ENCODE measurements at places on chromosomes 7 and 10. TPM values are rescaled to one million over a fixed set of nuclear protein-coding genes. Genes with fewer than 3 reads are reported as not detected.

- no peak for DNase-seq
Measured at GRCh38 chr10:48317321-48317990, 11.0 kb downstream of the MAPK8 start.

GALNT11 gene
- total RNA-seq: 10.8 TPM

GRCh38 chr7:1806354-1806753 is 136.3 kb downstream of the ELFN1 start:
- no peak for DNase-seq

LIPF gene
- total RNA-seq: not detected

DNA sequence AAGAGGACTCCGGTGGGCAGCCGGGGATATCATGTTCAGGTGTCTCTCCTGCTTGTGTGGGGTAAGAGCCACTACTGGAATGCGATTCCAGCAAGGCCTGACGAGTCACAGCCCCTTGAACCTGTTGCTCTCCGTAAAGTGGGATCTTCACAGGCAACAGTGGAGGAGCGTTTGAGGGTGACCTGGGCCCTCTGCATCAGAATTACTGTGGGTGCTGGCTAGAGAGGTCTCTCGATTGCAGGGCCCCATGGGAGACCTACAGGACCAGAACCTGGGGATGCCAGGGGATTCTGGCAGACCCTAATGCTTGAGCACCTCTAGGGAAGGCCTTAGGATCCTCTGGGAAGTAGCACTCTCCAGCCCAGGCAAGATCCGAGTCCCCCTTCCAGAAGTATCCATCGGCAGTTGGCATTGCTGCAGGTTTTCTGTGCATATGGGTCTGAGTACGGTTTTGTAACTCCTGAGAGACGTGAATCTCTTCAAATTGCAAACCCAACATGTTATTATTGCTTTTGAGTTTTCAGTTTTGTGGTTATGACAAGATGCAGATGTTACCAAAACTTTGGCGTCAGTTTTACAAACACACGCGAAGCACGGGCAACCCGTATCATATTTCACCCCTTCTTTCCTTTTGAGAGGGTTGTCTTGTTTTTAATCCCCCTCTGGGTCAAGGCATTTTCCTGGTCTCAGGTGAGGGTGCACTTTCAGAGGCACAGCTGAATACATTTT is 4.6 kb downstream of the MGMT start:
- no peak for DNase-seq

GRCh38 chr7:159192725-159193453 is 48.2 kb upstream of the VIPR2 start:
- no peak for DNase-seq

MLXIPL gene
- not detected for total RNA-seq

TBX20 gene
- total RNA-seq: 0.11 TPM

SDK1 gene
- total RNA-seq: 0.32 TPM

CHST15 gene
- 12.1 TPM for total RNA-seq

- no peak for DNase-seq
Measured at GRCh38 chr10:5545778-5546710, 21.3 kb downstream of the CALML3 start.

GRCh38 chr10:123141791-123142700 is 5.9 kb upstream of the HMX2 start:
- DNase-seq: no peak

- DNase-seq: peak; percentile 81
Measured at GRCh38 chr7:112789817-112790585, at the start of gene TMEM168. Gene TMEM168 (minus strand): TSS chr7:112790393. CDS start chr7:112784825, 5,568 bp downstream.

CCL24 gene
- 1.2 TPM for total RNA-seq

GRCh38 chr7:139203992-139204391 is 27.0 kb upstream of the UBN2 start:
- DNase-seq: no peak

DNA sequence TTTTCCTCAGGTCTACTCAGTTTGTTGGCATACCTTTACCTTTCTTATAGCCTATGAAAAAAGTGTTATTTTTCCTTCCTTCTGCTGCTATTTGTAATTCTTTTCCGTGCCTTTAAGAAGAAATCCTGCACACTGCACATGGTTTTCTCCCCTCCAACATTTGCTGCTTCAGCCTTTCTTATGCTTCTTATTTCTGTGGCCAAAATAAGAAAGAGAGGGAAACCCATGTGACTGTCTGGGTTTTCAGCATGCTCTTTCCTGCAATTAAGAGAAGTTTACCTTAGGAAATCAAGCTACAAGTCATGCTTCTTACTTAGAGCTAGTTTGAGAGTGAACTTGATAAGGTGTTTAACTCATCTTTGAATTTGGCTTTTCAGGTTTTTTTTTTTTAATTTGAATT is 11.0 kb downstream of the TBC1D12 start:
- no peak for DNase-seq

DNA sequence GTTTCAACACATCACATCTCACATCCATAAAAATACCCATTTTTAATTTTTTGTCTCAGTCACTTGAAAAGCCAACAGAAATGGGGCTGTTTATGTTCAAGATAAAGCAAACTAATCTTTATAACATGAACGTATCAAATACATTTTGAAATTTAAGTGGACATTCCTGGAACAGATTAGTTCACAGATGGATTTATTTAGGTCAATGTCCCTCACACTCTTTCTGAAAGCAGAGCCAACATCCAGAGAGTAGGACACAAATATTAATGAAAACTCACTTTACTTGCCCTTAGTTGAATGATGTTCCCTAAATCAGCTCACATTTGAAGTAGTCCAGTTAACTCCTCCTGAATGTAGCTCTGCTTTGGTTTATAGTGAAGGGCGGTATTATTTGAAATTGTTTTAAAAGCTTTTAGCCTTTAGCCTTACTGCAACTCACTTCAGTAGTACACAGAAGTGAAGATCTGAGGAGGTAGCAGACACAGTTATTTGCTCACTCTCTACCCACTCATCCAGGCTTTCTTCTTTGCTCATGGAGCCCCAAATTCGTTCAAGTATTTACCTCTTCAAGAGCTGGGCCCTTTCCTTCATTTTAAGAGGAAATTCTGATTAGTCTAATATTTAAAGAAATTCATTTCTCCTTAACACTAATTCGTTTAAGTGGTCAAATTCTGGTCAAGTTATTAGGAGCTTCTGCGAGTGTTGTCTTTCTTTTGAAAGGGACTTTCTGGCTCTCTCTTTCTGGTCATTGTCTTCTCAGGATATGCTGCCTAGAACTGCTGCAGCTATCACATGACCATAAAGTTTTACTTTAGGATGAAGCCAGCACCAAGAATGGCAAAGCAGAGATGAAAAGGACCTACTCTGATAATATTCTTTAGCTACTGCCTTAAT is 180.6 kb upstream of the AGR3 start:
- no peak for DNase-seq

GRCh38 chr10:97179731-97180362 is 5.9 kb downstream of the SLIT1 start:
- no peak for DNase-seq

GRCh38 chr7:111561654-111561903 is 713 bp downstream of the IMMP2L start:
- DNase-seq: no peak

DNA sequence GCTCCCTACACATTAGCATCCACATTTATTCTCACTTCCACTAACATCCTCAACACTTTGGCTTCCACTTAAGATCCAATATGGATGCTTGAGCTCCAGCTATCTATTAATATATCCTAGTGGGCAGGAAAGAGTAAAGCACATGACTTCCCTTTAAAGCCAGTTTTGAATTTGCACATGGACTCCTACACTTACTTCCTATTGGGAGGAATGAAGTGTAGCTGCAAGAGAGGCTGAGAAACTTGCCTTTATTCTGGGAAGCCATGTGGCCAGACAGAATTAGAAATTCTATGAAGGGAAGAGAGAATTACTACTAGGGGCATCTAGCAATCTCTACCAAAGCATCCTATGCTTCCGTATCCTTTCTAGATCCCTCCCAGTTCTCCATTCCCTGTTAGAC is 3.0 kb upstream of the TSPAN14 start:
- DNase-seq: no peak

DNA sequence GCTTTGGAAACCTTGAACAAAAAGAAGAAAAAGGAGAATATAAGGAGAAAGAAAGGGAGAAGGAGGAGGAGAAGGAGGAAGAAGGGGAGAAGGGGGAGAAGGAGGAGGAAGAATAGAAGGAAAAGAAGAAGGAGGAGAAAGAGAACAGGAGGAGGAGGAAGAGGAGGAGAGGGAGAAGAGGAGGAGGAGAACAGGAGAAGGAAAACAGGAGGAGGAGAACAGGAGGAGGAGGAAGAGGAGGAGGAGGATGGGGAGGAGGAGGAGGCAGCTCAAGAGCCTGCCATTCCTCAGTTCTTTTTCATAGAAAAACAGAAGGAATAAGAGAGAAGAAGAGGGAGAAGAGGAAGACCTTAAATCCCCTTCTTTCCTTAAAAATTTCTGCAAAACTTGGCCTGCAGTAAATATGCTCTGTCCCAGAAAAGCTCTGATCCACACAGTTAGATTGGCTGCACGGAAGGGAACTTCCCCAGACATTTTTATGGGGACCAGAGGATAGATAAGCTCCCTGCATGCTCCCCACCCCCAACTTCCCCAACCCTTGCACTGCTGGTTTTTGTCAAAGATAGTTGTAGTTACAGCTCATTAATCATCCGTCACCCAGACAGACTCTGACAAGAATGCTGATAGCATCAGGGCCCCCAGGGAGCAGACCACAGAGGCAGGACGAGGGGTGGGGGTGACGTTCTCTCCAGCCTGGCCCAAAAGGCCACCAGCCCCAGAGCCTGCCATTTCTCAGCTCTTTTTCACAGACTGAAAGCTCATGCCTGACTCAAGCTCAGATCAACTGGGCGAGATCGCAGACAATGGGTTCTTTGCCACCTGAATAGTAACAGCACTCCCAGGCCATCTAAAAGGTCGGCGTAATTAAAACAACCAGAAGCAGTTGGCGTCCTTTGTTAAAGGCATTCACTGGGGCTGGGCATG is 34.5 kb upstream of the LYZL1 start:
- DNase-seq: no peak

GRCh38 chr10:3652886-3653285 is 132.1 kb downstream of the KLF6 start:
- DNase-seq: no peak

PNLIPRP2 gene
- not detected for total RNA-seq

DNA sequence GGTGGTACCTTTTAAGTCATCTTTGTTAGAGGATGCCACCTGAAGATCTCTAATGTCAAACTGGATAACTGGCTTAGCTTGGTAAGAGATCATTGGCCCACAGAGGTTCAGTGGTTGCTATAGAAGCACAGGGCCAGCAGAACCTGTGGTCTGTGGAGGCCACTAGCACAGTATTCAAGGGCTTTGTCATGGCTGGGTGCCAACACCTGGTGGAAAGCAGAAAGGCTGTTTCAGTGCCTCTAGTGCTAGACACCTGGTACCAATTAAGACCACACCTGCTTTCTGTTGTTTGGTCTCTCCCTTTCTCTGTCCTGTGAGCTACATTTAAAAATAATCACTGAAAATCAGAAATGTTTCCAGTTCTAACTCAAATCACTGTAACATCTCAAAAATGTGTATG is 10.0 kb upstream of the PCGF5 start:
- DNase-seq: no peak

DNA sequence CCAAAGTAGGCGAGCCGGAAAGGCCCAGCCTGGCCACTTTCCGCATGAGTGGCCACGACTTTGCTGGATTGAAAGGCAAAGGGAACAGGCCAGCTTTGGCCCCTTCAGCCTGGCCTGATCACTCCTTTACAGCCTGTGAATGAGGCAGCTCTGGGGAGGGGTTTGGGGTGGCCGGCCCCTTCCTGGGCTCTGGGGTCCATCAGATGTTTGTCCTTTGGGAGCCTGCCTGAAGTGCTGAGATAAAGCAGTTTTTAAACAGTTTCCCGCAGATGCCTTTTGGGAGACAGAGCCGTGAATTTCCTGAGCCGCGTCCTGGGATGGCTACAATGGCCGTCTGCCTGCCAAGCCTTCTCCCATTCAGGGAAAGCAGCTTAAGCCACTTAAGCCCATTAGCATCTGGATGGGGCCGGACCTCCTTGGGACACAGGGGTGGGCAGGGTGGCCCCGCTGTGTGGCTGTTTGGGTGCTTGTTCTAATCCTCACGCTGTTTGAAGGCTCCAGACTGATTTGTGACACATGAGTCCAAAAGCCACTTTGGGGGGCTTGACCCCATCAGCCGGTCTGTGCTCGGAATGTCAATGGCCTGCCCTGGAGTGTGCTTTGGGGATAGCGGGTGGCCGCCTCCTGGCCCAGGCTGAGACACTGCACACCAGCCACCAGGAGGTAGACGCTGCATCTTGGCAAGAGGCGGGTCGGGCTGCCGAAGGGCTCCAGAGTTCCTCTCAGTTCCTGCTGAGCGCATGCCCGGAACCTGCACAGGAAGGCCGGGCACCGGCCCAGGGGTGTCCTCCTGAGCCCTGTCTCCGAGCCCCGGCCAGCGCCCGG is 38.9 kb downstream of the NKX6-2 start:
- no peak for DNase-seq

ZNF425 gene
- total RNA-seq: 1.4 TPM

NPFFR1 gene
- not detected for total RNA-seq

NDUFB2 gene
- 140 TPM for total RNA-seq

GRCh38 chr10:17066807-17067206 is 62.8 kb downstream of the CUBN start:
- DNase-seq: no peak

GRCh38 chr7:134649226-134649775 is 2.6 kb downstream of the BPGM start:
- DNase-seq: no peak

GRCh38 chr10:48496831-48497779 is 107.8 kb downstream of the ARHGAP22 start:
- DNase-seq: peak; percentile 9

DNA sequence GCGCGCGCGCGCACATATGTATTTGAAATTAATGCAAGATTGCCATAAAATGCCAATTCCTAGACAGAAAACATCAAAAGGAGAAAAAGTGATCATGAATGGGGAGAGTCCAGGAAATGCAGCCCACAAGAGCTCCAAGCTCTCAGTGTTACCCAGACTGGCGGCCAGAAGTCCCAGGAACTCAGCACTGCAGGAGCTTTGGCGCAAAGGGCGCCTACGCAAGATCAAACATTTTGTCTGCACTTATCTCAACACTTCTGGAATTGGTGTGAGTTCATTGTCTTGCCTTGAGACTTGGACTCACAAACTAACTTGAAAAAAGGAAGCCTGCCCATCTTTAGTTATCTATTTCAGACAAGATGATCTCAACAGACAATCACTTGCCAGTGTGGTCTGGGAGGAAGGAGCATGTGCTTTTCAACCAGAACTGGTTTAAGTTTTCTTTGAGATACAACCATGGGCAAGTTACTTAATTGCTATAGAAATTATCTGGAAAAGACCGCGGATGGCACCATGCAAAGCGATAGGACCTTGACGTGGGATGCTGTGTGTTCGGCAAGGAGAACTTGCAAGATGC is 77.2 kb downstream of the KIAA1549 start:
- no peak for DNase-seq

DNA sequence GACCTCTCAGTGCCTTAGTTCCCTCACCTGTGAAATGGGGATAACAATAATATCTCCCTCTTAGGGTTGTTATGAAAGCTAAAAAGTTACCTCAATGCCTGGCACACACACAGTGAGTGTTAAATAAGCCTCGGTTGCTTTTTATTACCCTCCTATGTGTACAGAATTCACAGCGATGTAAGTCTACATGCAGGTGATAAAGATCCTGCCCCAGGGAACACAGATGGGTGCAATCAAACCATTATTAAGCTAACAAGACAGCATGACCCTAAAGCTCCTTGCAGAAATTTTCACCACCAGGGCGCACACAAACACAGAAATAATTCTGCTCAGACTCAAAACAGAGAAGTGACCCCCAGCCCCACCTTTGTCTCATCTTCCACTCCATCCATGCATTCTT is 261.9 kb downstream of the SNX10 start:
- no peak for DNase-seq

ABI1 gene
- 83.5 TPM for total RNA-seq
